Activated B cell treated with CpG ODN at 0.5 μM for 24 hours (primary cell): ENCODE measurements at places on chromosomes 13 and 19.

- DNase-seq: no peak
Measured at GRCh38 chr13:41054212-41054877, 7.0 kb upstream of the WBP4 start.

GRCh38 chr13:42189061-42189460 lies 82.9 kb upstream of the AKAP11 start:
- DNase-seq: no peak

DNA sequence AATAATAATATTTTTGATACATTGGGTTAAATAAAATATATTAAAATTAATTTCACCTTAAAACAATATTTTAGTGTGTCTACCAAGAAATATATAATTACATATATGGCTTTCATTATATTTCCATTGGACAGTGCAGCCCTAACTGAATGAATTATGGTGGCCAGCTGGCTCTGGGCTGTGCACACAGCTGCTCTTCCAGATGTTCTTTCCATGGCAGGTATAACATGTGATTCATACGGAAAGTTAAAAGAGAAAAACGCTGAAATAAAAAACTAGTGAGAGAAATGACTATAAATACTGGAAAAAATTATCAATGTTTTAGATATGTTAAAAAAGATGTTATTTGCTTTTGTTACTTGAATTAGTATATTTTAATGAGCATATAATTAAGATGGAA lies 216.3 kb downstream of the RGCC start:
- DNase-seq: no peak

DNA sequence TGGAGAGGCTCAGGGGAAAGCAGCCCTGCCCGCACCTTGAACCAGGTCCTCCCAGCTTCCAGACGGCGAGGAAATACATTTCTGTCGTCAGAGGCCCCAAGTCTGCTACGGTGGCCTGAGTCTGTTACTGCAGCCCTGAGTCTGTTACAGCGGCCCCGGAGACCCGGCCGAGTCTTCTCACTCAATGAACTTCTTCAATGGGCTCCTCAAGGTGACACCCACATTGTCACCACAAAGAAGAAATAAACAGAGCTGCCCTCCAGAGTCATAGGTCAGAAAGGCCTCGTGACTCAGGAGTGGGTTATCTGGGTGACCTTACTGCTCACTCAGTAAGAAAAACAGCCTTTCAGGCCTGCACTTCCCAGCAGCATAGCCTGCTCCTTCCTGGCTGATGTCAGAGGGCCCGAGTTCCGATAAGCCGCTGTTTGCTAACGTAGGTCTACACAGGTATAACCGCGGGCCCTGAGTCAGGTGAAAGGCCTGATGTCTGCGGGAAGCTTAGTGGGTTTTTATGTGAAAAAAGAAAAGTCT lies 66.9 kb upstream of the TM9SF2 start:
- DNase-seq: no peak

- no peak for DNase-seq
Measured at GRCh38 chr19:4266253-4267000, 12.6 kb upstream of the SHD start.

GRCh38 chr19:2188708-2189385 lies 25.1 kb downstream of the DOT1L start:
- DNase-seq: no peak

DNA sequence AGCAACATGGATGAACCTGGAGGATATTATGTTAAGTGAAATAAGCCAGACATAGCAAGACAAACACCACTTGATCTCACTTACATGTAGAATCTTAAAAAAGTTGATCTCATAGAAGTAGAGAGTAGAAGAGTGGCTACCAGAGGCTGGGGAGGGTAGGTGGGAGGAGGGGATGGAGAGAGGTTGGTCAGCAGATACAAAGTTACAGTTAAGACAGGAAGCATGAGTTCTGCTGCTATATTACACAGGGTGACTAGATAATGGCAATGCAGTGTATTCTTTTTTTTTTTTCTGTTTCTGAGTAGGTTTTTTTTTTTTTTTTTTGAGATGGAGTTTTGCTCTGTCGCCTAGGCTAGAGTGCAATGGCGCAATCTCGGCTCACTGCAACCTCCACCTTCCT lies 15.2 kb upstream of the THSD1 start:
- no peak for DNase-seq

GRCh38 chr19:46015687-46016425 lies 7.0 kb downstream of the PGLYRP1 start:
- peak; percentile 40 for DNase-seq

DNA sequence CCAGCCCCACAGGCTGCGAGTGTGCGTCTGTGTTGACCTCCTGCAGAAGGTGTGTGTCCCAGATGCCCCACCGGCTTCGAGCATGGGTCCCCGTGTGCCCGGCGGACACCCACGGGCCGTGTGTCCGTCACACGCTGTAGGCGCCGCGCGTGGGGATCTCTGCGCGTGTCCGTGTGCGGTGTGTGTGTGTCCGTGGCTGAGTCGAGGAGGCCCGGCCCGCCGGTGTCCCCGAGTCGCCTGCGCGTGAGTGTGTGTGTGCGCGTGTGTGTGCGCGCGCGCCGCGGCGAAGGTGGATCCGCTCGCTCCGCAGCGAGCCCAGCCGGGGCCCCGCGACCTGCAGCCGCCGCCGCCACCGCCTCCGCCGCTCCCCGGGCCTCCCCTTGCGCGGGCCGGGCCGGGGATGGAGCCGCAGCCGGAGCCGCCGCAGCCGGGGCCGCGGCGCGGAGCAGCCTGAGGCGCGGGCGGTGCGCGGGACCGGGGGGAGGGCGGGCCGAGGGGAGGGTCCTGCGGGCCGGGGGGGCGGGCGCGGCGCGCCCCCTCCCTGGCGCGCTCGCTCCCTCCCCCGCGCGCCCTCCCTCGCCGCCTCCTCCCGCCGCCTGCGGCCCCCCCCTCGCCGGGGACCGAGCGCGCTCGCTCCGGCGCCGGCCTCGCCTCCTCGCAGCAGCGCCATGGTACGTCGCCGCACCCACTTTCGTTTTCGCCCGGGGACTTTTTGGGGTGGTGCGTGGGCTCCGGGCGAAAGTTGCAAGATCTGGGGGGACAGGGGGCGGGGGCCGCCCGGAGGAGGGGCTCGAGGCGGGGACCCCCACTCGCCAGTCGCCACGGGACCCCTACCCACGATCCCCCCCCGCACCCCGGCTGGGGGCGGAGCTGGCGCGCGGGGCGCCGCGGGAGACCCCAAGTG lies 7.1 kb upstream of the NFIC start:
- peak; percentile 60 for DNase-seq

- DNase-seq: peak; percentile 18
Measured at GRCh38 chr19:7706188-7706954, 4.4 kb upstream of the FCER2 start.

- DNase-seq: no peak
Measured at GRCh38 chr19:18432275-18433014, 5.5 kb downstream of the ISYNA1 start.
